Caco-2 (cell line): ENCODE measurements at places on chromosomes 7 and 10. TPM values are rescaled to one million over a fixed set of nuclear protein-coding genes. Genes with fewer than 3 reads are reported as not detected.

DNA sequence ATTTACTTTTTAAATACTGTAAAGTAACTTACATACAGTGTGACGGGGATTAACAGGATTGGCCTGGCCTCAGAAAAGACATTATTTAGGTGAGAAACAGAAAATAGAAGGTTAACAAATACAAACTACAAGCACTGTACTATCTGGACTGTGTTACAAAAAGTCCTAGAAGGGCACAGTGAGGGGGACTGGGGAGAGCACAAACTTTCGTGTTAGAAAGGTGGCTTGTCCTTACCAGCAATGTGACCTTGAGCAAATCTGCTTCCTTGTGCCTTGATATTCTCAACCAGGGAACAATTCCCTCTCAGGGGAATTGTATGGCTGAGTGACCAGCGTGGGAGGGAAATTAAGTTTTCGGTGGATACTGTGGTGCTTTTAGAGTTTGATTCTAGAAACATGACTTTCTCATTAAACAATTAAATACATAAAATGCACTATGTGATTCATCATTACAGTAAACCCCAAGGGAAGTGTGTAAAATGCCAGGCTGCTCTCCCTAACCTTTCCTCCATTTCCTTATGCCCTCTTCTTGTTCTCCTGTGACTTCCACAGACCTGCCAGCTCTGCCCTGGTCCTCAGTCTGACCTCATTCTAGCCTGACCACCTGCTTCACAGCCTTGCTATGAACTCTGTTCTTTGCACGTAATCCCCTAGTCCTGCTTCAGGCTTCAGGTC lies 57.7 kb downstream of the OSBPL3 start:
- no peak for DNase-seq

- no peak for DNase-seq
Measured at GRCh38 chr7:35991511-35992232, 161.4 kb upstream of the EEPD1 start.

DNA sequence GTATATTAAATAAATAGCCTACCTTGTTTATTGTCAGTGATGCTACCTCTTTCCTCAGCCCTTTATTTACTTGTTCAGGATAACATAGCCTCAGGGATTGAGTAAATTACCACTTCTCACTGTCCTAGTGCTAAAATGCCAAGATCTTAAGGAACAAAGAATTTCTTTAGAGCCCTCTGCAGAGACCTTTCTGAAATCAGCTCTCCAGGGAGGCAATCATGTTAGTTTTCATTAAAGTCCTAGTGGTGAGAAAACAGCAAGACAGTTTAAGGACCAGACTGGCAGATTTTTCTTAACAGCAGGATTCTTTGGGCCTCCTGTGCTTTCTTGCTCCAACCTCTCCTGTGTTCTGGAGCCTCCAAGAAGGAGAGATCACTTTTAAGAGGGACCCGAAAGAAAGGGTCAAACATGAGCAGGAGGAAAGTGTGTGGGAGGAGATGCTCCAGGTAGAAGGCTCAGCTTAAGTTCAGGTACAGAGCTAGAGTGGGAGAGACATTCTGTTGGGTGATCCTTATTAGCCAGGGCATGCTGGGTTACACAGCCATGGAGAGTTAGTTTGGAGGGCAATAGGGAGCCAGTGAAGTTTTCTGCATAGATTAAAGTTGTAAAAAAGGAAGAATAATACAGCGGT lies 1.2 kb upstream of the PLCE1 start:
- DNase-seq: no peak

GRCh38 chr7:132881317-132881716 lies 200.6 kb downstream of the CHCHD3 start:
- no peak for DNase-seq

DNA sequence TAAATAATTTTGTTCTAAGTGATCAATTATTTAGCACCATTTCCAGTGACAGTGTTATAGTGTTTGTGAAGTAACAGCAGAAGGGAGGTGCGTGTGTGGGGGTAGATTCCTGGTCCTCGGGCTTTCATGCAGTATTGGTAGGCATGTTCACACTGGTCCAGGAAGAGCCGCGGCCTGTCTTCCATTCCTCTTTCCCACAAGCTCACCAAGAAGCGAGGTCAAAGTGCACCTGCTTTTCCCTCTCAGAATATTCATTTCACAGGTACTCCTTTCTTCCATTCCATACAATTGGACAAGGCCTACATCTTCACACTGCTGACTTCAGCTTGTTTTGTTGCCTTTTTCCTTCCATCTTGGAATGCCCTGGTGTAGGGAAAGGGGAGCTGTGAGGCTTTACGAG lies 151.8 kb upstream of the CELF2 start:
- no peak for DNase-seq

GRCh38 chr10:36604316-36604715 lies 521.1 kb upstream of the ANKRD30A start:
- DNase-seq: no peak

DNA sequence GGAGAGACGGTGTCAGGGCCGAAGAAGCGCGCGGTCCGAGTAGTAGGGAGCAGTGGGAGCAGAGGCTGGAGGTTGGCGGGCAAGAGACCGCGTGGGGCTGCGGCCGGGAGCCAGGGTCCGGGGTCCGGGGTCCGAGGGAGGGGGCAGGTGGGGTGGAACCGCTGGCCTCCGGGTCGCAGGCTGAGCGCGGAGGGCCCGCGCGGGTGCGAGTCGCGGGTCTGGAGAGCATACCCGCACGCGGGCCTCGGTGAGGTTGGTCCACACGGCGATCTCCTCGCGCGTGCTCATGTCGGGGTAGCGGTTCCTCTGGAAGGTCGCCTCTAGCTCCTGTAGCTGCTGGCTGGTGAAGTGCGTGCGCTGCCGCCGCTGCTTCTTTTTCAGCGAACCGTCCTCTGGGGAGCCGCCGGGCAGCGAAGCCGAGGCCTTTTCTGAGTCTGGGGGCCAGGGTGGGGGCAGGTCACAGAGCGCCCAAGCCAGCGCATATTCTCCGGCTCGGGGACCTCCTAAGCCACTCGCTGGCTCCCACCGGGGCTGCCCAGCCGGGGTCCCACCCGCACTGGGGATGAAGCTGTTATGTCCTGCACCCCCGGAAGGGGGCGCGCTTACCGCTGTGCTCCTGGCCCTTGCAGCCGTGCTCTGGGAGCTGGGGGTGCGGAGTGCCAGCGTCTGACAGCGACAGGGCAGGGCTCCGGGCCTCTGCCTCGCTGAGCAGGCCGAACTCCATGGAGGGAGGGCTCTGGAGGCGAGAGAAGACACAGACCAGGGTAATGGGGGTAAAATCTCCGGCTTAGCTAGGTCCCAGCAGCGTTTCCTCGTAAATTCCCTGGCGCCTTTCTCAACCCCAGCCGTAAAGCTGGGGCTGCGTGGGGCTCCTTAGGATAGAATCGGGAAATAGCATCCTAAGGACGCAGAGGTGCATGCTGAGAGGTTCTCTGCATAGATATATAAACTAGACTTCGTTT lies 5.5 kb downstream of the ELOVL3 start:
- peak; percentile 77 for DNase-seq

DNA sequence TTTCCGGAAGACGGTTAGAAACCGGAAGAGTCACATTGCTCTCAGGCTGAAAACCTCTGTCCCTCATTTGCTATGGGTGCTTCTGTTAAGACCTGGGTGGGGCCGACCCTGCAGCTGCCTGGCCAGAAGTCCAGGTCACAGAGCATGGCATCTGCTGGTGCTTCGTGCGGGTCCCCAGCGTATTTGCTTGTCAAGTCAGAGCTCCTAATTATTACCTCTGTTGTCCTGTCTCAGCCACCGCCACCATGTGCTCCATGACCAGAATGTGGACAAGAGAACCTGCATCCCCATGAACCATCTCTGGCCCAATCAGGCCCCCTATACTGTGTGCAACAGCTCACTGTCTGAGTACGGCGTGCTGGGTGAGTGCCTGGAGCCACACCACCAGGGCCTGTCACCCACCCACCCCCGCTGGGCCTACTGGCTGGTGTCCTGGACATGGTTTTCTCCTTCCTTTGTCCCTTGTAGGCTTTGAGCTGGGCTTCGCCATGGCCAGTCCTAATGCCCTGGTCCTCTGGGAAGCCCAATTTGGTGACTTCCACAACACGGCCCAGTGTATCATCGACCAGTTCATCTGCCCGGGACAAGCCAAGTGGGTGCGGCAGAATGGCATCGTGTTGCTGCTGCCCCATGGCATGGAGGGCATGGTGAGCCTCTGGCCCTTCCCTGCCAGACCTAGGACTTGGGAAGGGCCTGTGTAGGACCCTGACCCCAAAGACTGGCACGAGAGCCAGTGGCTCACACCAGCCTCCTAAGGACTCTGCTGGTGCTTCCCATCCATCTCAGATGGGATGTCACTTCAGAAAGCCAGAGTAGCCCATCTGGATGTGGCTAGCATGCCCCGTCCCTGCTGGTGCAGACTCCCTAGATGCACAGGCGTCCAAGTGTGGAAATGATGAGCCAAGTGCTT lies 51.3 kb upstream of the ZMIZ2 start:
- no peak for DNase-seq

Gene ITGA8
- not detected in 2 replicates for total RNA-seq

Gene PON1
- not detected in 2 replicates for total RNA-seq

Gene NANOS1
- total RNA-seq: 4.6 and 5.9 TPM in 2 replicates

Gene CHN2
- total RNA-seq: 16.5 and 18.8 TPM in 2 replicates

Gene MGAM2
- 0.70 and 0.93 TPM in 2 replicates for total RNA-seq

Gene PCDH15
- total RNA-seq: 0.02 and 0.07 TPM in 2 replicates
